Stomach (tissue), 19 donors: ENCODE measurements at places on chromosomes 16 and 17. TPM values are rescaled to one million over a fixed set of nuclear protein-coding genes. Genes with fewer than 3 reads are reported as not detected.
A peak's percentile ranks its signal among the peaks of the same experiment; 100 is the strongest.

DNA sequence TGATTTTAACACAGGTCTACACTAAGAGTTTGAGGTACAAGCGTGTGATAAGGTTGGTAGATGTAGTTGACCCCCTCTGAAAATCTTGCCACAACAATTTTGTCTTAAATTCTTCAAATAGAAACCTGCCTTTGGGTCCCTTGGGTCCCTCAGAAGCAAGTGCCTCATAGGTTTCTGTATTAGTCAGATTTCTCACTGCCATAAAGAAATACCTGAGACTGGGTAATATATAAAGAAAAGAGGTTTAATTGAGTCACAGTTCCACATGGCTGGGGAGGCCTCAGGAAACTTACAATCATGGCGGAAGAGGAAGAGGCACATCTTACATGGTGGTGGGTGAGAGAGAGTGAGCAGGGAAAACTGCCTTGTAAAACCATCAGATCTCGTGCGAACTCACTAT lies 301.2 kb downstream of the MAP2K6 start:
- H3K27me3 ChIP-seq, result no peaks in the 10 kb centered on the region
- no peak overlapping the region for H3K27ac ChIP-seq

DNA sequence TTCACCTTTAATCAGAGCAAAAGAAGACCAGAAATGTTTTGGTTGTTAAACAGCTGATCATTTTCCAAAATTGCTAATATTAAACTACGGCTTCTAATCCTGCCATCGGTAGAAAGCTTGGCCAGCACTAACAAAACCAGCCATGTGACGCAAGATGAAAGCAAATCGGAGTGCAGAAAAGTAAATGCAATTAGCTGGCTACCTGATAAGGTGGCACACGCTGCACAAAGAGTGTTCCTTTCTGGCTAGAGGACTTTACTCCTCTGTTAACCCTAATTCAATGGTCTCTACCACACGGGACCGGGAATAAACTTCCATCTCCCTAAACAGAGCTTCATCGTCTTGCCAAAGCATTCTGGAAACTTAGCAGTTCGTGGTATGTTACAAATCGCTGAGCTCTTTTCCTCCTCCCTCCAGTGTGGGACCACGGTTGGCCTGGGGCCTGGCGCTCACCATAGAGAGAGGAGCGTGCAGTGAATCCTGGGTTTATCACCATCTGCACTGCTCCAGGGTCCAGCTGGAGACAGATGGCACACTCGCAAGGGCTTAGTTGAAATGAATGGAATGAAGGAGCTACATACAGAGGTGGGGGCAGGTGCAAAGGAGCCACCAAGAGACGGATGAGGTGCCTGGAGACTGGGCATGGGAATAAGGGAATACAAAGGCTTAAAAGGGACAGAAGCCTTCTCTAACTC lies 10.1 kb upstream of the COG1 start:
- no peak overlapping the region for H3K4me3 ChIP-seq
- DNase-seq, result peak; percentile 76
- no peaks in the 10 kb centered on the region for H3K27me3 ChIP-seq
- H3K4me1 ChIP-seq, result peaks cover 30% of the 10 kb centered on the region
- peak overlapping the region; percentile 44 for H3K27ac ChIP-seq

DNA sequence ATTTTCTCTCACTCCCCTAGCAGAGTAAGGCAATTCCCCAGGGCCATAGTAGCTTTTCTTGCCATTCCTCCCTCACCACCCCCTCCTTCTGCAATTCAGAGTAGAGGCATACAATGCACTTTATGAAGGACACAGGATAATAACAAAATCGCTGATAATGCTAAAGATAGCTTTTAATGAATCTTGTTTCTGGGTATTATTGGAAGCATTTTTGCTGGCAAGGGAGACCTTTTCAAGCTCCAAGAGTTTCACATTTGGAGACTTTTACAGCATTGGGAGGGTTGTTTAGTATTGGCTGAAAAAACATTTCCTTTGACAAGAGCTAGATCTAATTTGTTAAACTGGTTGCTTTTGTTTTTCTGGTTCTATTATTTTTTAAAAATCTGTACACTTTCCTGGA lies 573.0 kb upstream of the C16orf82 start:
- H3K27me3 ChIP-seq, result no peaks in the 10 kb centered on the region
- DNase-seq, result peak; percentile 13
- H3K4me3 ChIP-seq, result no peak overlapping the region
- no peaks in the 10 kb centered on the region for H3K36me3 ChIP-seq

DNA sequence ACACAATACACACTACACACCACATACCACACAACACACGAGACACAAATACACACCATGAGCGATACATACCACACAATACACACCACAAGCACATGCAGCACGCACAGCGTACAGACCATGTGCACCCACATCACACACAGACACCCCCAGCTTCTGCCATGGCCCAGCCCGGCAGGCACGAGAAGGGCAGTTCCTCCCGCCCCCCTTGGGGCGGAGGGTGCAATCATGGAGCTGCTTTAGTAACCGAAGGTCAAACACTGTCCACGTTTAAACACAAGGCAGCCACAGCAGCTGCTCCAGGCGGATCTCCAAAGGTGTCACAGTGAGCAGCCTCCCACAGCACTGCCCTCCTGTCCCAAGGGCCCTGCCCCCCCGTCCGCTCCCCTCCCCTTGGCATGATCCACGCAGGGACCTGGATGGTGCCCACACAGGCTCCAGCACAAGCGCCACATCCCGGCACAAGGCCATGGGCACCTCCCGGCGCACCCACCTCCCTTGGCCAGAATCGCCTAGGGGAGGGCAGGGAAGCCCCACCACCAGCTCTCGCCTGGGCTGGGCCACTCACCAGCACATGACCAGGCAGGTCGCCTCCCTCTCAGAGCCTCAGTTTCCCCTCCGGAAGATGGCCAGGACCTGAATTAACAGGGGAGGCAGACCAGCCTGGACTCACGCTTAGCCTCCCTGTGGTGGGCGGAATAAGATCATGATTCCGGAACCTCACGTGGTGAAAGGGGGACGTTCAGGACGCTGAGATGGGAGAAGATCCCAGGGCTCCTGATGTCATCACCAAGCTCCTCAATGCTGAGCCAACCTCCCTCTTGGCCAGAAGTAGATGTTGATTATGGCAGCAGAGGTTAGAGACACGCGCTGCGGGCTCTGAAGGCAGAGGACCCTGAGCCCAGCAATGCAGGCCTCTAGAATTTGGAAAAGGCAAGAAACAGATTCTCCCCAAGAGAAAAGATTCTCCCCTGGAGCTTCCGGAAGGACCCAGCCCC lies 32.6 kb upstream of the ZNF469 start:
- H3K27me3 ChIP-seq, result no peaks in the 10 kb centered on the region
- no peak for DNase-seq
- no peak overlapping the region for H3K4me3 ChIP-seq
- no peaks in the 10 kb centered on the region for H3K4me1 ChIP-seq
- H3K27ac ChIP-seq, result no peak overlapping the region

DNA sequence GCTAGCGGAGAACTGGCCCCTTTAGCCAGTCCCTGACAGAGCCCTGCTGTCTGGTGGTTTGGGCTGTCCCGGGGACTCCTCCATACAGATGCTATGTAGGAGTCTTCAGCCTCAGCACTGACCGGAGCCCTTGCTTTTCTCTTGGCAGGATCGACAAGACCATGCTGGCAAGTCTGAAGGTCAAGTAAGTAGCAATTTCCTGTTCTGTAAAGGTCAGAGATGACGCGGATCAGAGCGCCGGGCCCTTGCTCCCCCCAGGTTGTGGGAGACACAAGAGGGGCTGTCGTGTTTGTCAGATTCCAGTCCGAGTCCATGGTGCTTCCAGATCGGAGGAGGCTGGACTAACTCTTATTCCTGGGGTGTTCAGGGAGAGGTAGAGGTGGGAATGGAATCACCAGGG lies 4.1 kb downstream of the RAP1GAP2 start:
- H3K4me1 ChIP-seq, result peaks cover 47% of the 10 kb centered on the region
- H3K27me3 ChIP-seq, result peaks cover 22% of the 10 kb centered on the region
- H3K4me3 ChIP-seq, result no peak overlapping the region

Gene CD300C
- total RNA-seq, result not detected

Gene NOD2
- not detected for total RNA-seq
